ENCODE measurements at places on chromosomes 11 and 22.
A peak's percentile ranks its signal among the peaks of the same experiment; 100 is the strongest.

DNA sequence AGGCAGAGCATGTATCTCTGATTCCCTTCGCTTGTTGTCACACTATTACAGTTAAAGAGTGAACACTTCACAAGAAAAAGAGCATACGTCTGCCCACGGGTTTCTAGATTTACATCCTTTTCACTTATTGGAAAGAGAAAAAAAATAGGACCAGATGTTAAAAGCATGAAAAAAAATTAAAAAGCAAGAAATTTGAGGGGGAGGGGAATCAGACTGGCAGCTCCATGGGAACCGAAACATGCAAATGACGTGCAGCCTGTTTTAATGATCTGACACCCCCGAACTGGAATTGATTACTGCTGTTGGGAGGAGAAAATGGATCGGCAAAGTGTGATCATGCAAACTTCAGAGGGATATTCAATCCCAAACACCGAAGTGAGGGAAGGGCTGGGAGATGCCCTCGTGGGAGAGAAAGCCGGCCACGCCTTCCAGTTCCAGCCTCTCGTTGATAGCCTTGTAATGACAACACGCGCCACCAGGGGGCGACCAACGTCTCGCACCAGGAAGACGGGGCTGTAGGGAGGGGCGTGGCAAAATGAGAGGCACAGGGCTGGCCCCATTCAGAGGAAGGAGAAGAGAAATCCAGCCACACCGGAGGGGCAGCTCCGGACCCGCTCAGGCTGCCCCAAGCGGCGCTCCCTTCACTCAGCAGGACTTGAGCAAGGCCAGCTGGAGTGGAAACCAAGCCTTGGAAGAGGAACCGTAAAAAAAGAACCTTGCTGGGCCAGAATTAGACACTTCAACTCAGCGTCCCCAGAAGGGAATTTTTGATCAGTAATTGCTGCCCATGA, 53.8 kb upstream of the SYT13 start:
- H3K27ac ChIP-seq = no peak overlapping the region
- no peaks in the 10 kb centered on the region for H3K27me3 ChIP-seq
- peak; percentile 94 for DNase-seq

DNA sequence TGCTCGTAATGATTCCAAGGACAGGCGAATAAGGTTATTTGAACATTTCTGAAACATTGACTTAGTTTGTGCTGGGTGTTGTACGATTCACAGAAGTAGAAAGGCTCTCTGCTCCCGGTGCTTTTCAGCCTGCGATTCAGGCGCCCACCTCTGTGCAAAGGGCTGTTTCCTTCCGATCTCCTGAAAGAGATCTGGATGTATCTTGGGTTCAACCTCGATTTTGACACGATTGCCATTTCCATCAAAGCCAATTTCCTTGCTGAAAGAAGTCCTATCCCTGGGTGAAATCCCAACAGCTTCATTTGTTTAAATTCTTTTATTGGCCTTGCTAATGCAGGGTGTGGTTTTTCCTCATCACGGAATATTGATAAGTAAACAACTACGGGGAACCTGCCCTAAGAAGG, 1.1 kb upstream of the ZC3H12C start:
- H3K4me3 ChIP-seq = peak overlapping the region; percentile 35
- H3K36me3 ChIP-seq = no peaks in the 10 kb centered on the region
- peak overlapping the region; percentile 97 for H3K27ac ChIP-seq
- DNase-seq = peak; percentile 23
- peaks cover 3% of the 10 kb centered on the region for H3K4me1 ChIP-seq

DNA sequence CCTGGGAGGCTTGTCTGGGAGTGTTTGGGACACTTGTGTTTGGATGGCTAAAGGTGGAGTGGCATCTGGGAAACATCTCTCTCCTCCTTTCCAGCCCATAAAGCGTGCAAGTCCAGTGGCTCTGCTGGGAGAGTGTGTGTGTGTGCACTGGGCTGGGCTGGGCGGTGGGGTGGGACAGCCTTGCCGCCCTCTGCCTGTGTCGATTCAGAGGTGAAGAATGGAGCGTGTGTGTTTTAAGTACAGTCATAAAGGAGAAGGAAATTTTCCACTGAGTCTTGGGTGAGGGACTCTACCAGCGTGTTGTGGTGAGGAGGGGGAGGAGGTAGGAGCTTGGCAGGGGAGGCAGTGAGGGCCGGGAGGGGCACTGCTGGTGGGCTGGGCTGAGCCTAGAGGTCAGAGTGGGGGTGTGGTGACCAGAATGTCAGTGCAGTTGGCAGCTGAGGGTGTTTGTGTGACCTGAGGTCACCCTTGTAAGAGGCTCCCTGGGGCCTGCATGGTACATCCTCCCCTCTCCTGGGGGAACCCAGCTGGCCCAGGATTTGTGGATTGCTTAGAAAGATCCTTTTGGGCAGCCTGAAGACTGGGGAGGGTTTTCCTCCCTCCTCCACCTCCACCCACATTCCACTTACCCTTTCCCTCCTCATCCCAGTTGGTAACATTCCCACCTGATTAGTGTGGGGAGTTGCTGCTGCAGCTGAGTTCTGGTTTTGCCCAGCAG, 1.7 kb downstream of the TIMP3 start:
- no peak for DNase-seq
- peak overlapping the region; percentile 64 for H3K27ac ChIP-seq
- peaks cover 32% of the 10 kb centered on the region for H3K4me1 ChIP-seq
- H3K4me3 ChIP-seq = peak overlapping the region; percentile 96

- peak; percentile 2 for DNase-seq
- H3K27me3 ChIP-seq = no peaks in the 10 kb centered on the region
- no peak overlapping the region for H3K27ac ChIP-seq
These were observed 2.1 kb downstream of the INPPL1 start for GRCh38 chr11:72226701-72227100.

- DNase-seq = peak; percentile 7
- H3K27me3 ChIP-seq = peaks cover 27% of the 10 kb centered on the region
- peak overlapping the region; percentile 21 for H3K27ac ChIP-seq
- H3K36me3 ChIP-seq = no peaks in the 10 kb centered on the region
- peaks cover 9% of the 10 kb centered on the region for H3K4me1 ChIP-seq
- peak overlapping the region; percentile 36 for H3K4me3 ChIP-seq
These were observed 789 bp upstream of the CBX7 start for GRCh38 chr22:39153220-39153717.

DNA sequence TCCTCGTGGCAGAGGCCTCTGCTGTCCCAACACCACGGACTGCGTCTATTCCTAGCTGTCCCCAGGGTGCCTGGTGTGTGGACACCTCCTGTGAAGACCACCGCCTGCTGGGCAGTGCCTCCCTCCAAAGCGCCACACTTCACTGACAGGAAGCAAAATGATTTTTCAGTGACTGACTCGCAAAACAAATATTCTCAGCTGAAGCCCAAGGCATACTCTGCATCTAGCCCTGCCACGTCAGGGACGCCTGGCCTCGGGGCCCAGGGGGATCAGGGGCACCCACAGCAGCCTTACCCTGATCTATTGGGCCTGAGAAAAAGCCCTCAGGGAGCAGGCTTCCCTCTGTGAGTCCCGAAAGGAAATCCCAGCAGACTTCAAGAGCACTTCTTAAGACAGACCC, 2.2 kb downstream of the BRD1 start:
- peak; percentile 44 for DNase-seq
- H3K4me3 ChIP-seq = peak overlapping the region; percentile 96
- H3K27ac ChIP-seq = peak overlapping the region; percentile 95
- peaks cover 22% of the 10 kb centered on the region for H3K4me1 ChIP-seq
- no peaks in the 10 kb centered on the region for H3K36me3 ChIP-seq

GRCh38 chr11:65418431-65418680, 4.2 kb upstream of the NEAT1 start:
- H3K4me3 ChIP-seq = no peak overlapping the region
- no peaks in the 10 kb centered on the region for H3K27me3 ChIP-seq
- peak overlapping the region; percentile 100 for H3K27ac ChIP-seq
- H3K36me3 ChIP-seq = no peaks in the 10 kb centered on the region
- DNase-seq = no peak
